ENCODE measurements at places on chromosomes 4 and X. TPM values are rescaled to one million over a fixed set of nuclear protein-coding genes. Genes with fewer than 3 reads are reported as not detected.

The DCLK2 gene
- total RNA-seq: 4.1 TPM

The TRAM1L1 gene
- 3.5 TPM for total RNA-seq

The RNF128 gene
- 5.5 TPM for total RNA-seq

The USP17L22 gene
- total RNA-seq: not detected

The UGT8 gene
- 0.68 TPM for total RNA-seq

The MAGEE1 gene
- 1.3 TPM for total RNA-seq

The PDCL2 gene
- total RNA-seq: not detected

The POF1B gene
- total RNA-seq: not detected

The ABLIM2 gene
- total RNA-seq: under 0.01 TPM

The IQCM gene
- total RNA-seq: not detected

The CSAG1 gene
- total RNA-seq: 33.2 TPM

The ZNF280C gene
- 4.1 TPM for total RNA-seq

The ETDB gene
- total RNA-seq: not detected

The RAB40A gene
- total RNA-seq: not detected

The CHRDL1 gene
- 35.4 TPM for total RNA-seq

The GAGE1 gene
- total RNA-seq: 0.20 TPM

The PAK3 gene
- 0.88 TPM for total RNA-seq

The NR3C2 gene
- not detected for total RNA-seq

The CAMK2D gene
- total RNA-seq: 23.3 TPM

The CCNQ gene
- 28.1 TPM for total RNA-seq

The TEC gene
- total RNA-seq: 3.8 TPM

The FABP2 gene
- total RNA-seq: not detected

The COQ2 gene
- total RNA-seq: 22.5 TPM

The OTUD6A gene
- not detected for total RNA-seq

The OR13H1 gene
- not detected for total RNA-seq

The USP17L18 gene
- total RNA-seq: not detected

The SCML2 gene
- total RNA-seq: 4.1 TPM

The FATE1 gene
- not detected for total RNA-seq

The FSTL5 gene
- total RNA-seq: 13.2 TPM

The GNPDA2 gene
- 25.3 TPM for total RNA-seq

The DUSP21 gene
- total RNA-seq: not detected

The SYNPO2 gene
- total RNA-seq: 1.6 TPM

The SLC9B1 gene
- total RNA-seq: 0.24 TPM

The SYP gene
- total RNA-seq: 0.59 TPM

The P2RY4 gene
- total RNA-seq: not detected

Data from RPMI7951 (cell line).